ENCODE measurements at places on chromosomes 1 and 21.

GRCh38 chr21:38712664-38713063 lies 93.1 kb upstream of the ETS2 start:
- no peak for DNase-seq

DNA sequence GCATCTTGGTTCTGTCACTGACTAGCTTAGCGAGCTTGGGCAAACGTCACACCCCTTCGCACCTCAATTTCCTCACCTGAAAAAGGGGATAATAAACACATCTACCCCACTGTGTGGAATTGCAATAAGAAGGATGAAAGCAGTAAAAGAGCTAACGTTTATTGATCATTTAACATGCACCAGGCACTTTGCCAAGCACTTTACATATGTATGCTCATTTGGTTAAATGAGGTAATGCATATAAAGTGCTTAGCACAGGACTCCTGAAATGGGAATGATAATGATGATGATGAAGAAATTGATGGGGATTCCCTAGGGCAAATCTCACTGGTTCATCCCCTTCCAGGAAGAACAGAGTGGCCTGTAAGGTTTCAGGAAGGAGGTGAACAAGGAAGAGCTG lies 4.8 kb downstream of the NKAIN1 start:
- DNase-seq = no peak

DNA sequence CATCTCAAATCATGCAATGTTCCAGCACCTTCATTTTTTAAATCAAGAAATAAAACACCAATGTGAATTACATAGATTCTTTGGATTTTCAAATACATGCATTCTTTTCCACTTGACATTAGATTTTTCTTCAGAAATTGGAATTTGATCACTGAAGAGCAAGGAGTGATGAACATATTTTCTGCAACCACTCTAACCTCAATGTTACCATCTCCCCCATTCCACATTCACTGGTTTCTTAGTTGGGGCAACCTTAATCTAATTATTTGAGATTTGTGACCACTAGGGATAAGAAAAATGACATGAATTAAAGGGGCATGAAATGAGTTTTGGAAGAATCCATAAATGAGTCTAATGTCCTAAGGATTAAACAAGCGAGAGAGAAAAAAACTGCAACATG lies 168.7 kb upstream of the NR5A2 start:
- DNase-seq = no peak

DNA sequence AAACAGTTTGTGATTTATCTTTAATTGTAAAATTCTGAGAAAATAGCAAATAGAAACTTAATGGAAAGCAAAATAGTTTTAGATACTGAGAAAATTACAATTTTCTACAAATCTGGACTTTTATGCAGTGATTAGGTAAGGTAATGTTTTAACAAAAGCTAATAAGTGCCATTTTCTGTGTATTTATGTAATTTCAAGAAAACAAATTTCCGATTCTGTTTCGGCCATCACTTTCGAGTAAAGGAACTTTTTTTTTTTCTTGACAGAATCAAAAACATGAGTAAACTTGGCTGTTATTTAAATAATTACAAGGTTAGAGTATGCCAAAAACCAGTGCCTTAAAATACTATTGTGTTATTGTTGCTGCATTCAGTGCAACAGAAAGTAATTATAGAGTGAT lies 280.4 kb upstream of the C1orf105 start:
- DNase-seq = no peak

DNA sequence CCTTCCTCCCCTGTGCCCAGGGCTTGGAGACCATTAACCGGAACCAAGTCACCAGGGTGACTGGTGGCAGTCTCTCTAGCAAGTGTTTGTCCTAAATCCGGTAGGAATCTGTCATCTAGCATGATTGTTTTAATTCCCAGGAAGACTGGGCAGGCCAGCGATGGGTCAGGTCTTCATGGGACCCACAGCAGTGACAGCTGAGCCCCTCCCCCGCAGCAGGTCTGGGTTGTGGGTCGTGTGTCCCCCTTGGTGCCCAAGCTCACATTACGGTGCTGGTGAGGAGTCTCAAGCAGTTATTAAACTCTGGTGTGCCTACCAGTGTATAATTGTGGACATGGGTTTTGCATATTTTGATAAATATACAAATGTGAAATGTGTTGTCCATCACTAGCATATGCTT lies 466.5 kb downstream of the MATN1 start:
- no peak for DNase-seq

GRCh38 chr1:166479052-166479631 lies 312.3 kb upstream of the FAM78B start:
- DNase-seq = no peak

- no peak for DNase-seq
Observed at GRCh38 chr1:4128616-4129015, 228.5 kb upstream of the C1orf174 start.

DNA sequence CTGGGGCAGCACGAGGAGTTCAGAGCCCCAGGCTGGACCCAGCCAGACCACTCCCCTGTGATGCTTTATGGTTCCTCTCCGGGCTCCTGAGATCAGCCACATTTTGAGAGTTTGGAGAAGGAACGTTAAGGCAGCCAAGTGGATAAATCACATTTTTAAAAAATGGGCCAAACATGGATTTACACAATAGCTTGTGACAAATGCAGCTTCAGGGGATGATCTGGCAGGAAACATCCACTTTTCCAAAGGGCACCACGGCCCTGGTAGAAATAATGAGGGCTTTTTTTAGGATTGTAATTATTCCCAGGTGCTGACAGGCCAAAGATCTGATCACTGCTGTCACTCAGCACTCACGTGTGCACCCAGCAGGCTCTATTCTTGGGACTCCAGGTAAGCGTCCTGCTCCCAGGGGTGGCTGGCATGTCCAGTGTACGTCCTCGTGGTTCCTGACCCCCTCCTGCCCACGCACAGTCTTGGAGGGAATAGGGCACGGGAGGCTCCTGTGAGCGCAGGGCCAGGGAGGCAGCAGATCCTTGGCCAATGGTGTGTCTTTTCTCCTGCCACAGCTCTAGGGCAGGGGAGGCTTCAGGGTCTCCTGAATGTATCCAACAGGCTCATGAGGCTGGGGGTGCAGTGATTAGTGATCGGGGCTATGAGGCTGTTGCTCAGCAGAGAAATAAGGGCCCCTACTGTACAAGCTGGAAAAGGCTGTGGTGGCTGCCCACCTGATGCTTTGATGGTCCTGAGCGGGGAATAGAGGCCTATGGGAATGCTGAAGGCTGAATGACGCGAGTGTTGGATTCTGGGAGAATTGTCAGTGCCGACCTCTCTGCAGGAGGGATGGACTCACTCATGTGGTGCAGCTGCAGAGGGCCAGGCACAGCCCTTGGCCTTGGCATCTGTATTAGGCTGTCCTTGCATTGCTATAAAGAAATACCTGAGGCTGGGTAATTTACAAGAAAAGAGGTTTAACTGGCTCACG lies 415.7 kb downstream of the PTPRU start:
- DNase-seq = no peak

DNA sequence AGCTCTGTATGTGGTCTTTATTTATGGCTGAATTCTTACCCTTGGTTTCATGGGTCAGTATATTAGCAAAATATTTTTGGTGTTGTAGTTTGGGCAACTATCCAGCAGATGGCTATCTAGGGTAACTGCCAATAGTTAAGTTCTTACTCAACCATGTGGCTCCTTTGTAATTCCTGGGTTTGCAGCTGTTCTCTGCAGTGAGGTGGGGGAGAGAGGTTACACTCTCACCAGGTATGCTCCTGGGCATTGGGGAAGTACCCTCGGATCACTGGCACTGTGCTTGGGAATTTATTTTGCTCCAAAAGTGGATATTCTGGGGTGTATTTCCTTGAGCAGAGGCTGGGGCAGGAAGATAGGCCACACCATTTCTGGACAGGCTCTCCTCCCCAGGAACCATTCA lies 436.7 kb upstream of the TMPRSS15 start:
- DNase-seq = no peak

GRCh38 chr1:200398373-200398772 lies 11.5 kb downstream of the ZNF281 start:
- no peak for DNase-seq

DNA sequence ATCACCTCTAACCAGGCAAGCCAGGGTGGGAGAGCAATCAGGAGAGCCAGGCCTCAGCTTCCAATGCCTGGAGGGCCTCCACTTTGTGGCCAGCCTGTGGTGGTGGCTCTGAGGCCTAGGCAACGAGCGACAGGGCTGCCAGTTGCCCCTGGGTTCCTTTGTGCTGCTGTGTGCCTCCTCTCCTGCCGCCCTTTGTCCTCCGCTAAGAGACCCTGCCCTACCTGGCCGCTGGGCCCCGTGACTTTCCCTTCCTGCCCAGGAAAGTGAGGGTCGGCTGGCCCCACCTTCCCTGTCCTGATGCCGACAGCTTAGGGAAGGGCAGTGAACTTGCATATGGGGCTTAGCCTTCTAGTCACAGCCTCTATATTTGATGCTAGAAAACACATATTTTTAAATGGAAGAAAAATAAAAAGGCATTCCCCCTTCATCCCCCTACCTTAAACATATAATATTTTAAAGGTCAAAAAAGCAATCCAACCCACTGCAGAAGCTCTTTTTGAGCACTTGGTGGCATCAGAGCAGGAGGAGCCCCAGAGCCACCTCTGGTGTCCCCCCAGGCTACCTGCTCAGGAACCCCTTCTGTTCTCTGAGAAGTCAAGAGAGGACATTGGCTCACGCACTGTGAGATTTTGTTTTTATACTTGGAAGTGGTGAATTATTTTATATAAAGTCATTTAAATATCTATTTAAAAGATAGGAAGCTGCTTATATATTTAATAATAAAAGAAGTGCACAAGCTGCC lies 19.8 kb downstream of the CSF1 start:
- DNase-seq = no peak

DNA sequence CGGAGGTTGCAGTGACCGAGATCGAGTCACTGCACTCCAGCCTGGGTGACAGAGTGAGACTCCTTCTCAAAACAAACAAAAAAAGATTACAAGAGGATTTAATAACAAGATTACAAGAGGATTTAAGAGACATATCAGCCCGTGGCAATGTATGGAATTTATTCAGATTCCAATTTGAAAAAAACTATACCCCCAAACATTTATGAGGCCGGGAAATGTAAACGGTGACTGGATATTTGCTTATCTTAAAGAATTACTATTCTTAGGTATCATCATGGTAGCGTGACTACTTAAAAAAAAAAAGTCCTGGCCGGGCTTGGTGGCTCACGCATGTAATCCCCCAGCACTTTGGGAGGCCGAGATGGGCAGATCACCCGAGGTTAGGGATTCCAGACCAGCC lies 21.2 kb upstream of the ELK4 start:
- no peak for DNase-seq

DNA sequence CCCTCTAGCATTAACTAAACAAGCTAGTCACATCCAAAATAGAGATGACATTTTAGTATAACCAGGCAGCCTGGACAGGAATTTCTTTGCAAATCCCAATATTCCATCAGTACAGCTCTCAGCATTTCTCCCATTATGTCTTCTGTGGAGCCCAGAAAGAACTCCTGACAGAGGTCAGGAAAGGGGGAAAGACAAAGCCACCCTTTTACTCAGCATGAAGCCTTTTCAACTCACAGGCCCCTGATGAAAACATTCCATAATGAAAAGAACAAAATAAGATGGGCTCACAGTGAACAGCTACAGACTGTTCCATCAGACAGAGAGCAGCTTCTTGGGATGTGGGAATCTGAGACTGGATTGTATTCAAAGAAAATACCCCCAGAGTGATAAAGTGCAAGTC lies 80.6 kb downstream of the TEX35 start:
- DNase-seq = no peak

DNA sequence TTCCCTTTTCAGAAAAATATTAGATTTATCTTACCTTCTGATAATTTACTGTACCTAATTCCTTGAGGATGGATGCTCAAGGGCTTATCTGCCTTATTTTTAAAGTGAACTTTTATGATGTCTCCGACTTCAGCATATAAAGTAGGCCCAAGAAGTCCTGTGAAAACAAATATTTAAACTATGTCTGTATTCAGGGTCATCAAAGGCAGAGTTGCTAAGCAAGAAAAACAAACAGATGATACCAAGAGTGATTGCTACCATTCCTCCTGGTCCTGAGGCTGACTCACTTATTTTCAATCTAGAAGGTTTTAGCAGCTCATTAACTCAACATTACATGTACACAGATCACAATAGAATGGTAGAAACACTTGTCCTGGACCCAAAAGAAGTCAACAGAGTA lies 14.1 kb downstream of the F5 start:
- no peak for DNase-seq

DNA sequence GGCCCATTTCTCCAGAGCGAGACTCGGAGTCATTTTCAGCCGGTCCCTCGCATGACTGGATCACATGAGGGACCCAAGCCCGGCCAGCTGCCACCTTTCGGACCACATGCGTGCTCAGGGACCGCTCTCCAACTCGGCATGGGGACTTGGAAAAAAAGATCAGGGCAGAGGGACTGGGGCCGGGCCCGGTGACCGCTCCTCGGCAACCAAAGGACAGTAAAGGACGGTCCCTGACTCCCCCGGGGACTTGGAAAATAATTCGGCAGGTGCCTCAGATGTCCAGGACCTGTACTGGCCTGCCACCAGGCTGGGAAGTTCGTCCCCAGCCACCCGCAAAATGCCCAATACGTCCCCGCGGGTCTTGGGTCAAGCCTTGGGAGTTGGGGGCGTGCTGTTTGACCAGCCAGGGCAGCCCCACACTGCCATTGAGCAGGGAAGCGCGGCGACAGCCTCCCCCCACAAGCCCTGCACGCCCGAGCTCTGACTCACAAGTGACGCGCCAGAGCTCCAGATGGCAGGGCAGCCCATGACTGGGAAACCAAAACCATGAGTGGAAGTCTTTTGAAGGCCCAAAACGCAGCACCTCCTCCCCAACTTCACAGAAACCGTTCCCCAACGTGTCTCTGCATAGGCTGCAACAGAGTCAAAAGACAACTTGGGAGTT lies 134.5 kb downstream of the LIPI start:
- no peak for DNase-seq

DNA sequence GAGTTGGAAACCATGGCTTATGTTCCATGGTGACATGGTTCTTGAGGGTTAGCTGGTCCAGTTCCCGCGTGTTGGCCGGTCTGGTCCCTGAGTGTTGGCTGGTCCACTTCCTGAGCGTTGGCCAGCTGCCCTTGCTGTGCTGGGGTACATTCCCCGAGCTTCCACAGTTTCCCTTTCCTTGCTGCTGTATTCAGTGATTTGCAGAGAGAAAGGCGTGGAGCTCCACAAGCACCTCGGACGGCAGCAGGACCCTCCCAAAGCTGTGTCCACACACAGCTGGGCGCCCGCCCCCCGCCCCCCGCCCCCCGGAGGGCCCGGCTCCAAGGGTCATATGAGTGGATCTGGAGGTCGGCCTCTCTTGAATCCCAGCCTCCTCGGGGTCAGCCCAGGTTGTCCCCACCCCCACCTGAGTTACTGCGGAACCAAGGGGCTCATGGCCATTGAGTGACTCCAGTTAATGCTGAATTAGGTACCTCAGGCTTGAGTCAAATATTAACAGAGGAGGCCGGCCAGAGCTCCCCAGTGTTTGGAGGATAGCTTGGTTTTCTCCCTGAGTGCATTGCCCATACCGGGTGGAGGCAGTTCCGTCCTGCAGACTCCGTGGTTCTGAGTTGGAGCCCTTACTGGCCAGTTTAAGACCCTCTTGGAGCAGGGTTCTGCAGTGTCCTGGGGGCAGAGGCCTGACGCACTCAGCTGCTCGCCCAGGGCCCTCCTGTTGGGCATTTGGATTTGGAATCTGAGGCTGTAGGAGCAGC lies 18.4 kb downstream of the COL18A1 start:
- DNase-seq = no peak

- peak; percentile 36 for DNase-seq
Observed at GRCh38 chr1:206606867-206607266, 5.4 kb downstream of the EIF2D start.
